ENCODE measurements at places on chromosomes 2 and 18. TPM values are rescaled to one million over a fixed set of nuclear protein-coding genes. Genes with fewer than 3 reads are reported as not detected.

CIB4 gene
- total RNA-seq: not detected

C2orf80 gene
- total RNA-seq: not detected

MDH1B gene
- total RNA-seq: not detected

DNA sequence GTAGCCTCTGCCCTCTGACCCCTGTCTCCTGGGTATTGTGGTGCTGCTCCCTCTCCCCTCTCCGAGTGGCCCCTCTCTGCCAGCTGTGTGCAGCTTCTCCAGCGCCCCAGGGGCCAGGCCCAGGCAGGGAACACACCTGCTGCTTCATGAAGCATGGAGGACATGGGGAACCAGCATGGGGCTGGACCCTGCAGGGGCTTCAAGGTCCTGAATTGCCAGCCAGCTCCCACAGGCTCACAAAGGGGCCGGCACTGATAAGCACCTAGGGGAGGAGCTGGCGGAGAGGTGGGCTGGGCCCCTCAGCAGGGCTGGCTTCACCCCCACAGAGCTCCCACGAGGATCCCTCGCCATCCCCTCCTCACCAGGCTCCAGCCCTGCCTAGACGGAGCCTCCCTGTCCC, 77.4 kb upstream of the GPC1 start:
- DNase-seq: no peak

DNA sequence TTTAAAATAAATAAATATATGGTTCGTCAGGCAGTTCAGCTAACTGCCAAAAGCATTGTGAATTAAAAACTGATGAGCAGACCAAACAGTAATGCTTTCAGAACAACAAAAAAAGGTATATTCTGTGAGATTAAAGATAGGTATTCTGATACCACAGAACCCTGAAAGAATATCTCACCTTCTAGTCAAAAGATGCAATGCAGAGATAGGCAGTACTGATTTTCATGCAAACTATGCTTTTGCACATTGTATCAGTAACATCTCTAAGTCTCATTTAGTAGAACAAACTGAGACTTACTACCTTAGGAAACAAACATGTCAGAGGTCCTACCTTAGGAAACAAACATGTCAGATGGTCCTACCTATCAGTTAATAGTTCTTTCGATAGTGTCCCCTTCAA, 32.4 kb downstream of the CUL3 start:
- no peak for DNase-seq

DNA sequence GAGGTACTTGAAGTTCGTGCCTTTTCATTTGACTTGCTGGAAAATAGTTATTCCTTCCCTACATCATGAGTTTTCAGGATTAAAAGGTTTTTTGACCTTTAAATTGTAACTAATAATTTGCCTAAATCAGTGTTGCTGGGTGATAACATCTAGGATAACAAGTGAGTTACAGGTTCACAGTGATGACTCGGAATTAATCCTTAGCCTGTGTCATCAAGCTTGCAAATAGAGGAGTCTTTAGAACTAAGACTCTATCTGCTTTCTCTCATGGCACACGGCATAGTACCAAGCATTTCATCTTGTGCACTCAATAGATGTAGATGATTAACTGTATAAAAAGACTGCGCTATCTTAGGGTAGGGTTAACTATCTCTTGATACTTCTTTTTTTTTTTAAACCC, 79.5 kb downstream of the CAMKMT start:
- DNase-seq: no peak

DNA sequence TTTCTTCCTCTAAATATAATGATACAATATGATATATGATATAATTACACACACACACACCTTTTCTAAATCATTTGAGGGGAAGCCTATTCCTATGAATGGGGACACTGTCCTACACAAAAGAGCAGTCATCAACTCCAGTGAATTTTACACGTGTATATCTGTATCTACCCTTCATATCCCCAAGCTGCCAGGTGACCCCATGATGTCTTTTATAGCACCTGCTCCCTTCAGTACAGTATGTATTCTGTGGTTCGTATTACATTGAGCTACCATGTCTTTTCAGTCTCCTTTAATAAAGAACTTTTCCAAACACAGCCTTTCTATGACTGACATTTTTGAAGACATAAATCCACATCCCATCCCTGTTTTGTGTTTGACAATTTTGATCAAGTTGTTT, 19.0 kb downstream of the TBC1D8 start:
- no peak for DNase-seq

Data from ascending aorta (tissue), 2 donors.